Astrocyte (in vitro differentiated cells and primary cell): ENCODE measurements at places on chromosomes 5 and 9. TPM values are rescaled to one million over a fixed set of nuclear protein-coding genes. Genes with fewer than 3 reads are reported as not detected.

- H3K27me3 ChIP-seq: no peaks in the 10 kb centered on the region
- H3K4me3 ChIP-seq: no peak overlapping the region
- DNase-seq: no peak
- no peaks in the 10 kb centered on the region for H3K36me3 ChIP-seq
- no peaks in the 10 kb centered on the region for H3K4me1 ChIP-seq
- no peak overlapping the region for H3K27ac ChIP-seq
These were observed 82.4 kb downstream of the PPP2R2B start for GRCh38 chr5:146796144-146796543.

DNA sequence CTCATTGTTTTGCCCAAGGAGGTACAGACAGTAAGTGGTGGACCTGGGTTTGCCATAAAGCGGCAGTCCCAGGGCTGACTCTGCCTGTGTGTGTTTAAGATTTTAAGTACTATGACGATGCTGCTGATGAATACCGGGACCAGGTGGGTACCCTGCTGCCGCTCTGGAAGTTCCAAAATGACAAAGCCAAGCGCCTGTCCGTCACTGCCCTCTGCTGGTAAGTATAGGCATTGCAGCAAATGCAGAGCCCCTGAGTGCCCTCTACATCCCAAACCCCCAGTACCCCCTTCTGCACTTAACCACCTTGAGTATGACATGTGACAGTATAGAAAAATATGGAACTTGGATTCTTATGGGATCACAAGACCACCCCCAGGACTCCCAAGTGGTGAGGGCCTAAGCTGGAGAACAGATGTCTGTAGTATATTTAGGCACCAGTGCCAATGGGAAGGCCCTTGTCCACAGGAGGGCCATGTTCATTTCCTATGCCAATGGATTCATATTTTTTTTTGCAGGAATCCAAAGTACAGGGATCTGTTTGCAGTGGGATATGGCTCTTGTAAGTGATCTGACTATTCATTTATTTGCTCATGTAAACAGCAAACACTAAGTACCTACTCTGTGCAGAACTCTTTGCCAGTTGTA is 22.0 kb downstream of the ENHO start:
- H3K4me3 ChIP-seq: no peak overlapping the region
- H3K27me3 ChIP-seq: peaks cover 26% of the 10 kb centered on the region
- no peak for DNase-seq
- no peaks in the 10 kb centered on the region for H3K36me3 ChIP-seq

- peak overlapping the region; percentile 91 for H3K4me3 ChIP-seq
- H3K27me3 ChIP-seq: no peaks in the 10 kb centered on the region
These were observed 1.6 kb downstream of the CEMIP2 start for GRCh38 chr9:71766663-71767062.

Gene LCN9
- 2.1 and 4.8 TPM in 2 replicates for total RNA-seq

Gene CAMK4
- 3.5 and 3.8 TPM in 2 replicates for total RNA-seq

Gene PRUNE2
- 7.7 and 8.7 TPM in 2 replicates for total RNA-seq

Gene BICD2
- total RNA-seq: 45.9 and 48.2 TPM in 2 replicates

DNA sequence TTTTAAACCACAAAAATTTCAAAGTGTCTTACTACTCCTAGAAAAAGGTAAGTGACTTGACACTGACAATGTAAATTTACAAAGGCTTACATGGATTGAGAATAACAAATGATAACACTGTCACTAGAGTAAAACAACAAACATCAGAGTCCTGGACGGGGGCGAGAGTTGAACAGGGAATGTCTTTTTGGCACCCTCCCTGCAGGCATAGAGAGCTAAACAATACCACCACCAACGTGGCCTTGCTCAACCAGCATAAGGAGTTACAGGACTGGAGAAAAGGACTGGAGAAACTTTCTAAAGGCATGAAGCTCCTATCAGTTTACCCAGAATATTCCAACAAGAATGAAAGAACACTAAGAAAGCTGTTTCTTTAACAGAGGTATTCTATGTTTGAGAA is 55.3 kb downstream of the PTBP3 start:
- H3K4me3 ChIP-seq: no peak overlapping the region
- H3K27me3 ChIP-seq: no peaks in the 10 kb centered on the region
- H3K27ac ChIP-seq: no peak overlapping the region
- DNase-seq: peak; percentile 8
- H3K4me1 ChIP-seq: no peaks in the 10 kb centered on the region

Gene PCDHGA9
- total RNA-seq: 0.73 and 0.87 TPM in 2 replicates

Gene SOHLH1
- not detected in 2 replicates for total RNA-seq

Gene TMEM171
- total RNA-seq: 0.38 and 0.45 TPM in 2 replicates

DNA sequence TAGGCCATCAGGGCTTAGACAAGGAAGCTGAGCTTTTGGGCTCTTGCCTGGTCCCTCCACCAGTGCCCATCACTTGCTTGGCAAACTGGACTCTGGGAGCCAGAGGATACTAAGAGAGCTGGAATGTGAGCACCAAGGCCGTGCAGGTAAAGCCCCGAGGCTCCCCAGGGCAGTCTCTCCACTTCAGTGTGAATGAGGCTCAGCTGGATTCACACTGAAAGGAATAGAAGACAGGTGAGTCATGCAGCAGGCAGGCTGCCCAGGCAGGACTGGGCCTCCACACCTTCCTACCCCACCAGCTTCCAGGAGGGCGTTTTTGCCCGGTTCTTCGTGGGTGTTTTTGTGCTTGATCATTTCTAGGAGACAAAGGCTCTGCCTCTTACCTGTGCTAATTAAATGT is 7.3 kb upstream of the CTSV start:
- H3K4me1 ChIP-seq: no peaks in the 10 kb centered on the region
- peak; percentile 2 for DNase-seq
- no peak overlapping the region for H3K4me3 ChIP-seq
- H3K27me3 ChIP-seq: peaks cover 5% of the 10 kb centered on the region

Gene BARHL1
- total RNA-seq: not detected in 2 replicates

Gene CKMT2
- 0.18 TPM in 1 of 2 replicates, not detected in the other for total RNA-seq

GRCh38 chr5:108078345-108078744 is 303.6 kb downstream of the FBXL17 start:
- no peaks in the 10 kb centered on the region for H3K4me1 ChIP-seq
- no peaks in the 10 kb centered on the region for H3K36me3 ChIP-seq
- H3K4me3 ChIP-seq: no peak overlapping the region
- no peak overlapping the region for H3K27ac ChIP-seq

DNA sequence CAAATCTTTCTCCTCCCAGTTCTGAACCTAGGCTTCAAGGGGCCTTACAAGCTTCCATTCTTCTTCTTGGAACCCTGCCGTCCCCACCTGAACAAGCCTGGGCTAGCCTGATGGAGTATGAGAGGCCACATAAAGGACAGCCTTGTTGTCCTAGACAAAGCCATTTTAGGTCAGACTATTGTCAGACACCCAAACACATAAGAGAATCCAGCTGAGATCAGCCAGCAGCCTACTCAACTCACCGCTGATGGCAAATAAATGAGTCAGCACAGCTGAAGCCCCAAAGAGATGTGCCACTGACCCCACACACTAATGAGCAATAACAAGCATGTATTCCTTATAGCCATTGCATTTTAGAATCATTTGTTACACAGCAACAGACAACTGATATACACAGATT is 33.8 kb downstream of the SVEP1 start:
- DNase-seq: peak; percentile 8
- no peak overlapping the region for H3K27ac ChIP-seq
- H3K4me1 ChIP-seq: peaks cover 11% of the 10 kb centered on the region

DNA sequence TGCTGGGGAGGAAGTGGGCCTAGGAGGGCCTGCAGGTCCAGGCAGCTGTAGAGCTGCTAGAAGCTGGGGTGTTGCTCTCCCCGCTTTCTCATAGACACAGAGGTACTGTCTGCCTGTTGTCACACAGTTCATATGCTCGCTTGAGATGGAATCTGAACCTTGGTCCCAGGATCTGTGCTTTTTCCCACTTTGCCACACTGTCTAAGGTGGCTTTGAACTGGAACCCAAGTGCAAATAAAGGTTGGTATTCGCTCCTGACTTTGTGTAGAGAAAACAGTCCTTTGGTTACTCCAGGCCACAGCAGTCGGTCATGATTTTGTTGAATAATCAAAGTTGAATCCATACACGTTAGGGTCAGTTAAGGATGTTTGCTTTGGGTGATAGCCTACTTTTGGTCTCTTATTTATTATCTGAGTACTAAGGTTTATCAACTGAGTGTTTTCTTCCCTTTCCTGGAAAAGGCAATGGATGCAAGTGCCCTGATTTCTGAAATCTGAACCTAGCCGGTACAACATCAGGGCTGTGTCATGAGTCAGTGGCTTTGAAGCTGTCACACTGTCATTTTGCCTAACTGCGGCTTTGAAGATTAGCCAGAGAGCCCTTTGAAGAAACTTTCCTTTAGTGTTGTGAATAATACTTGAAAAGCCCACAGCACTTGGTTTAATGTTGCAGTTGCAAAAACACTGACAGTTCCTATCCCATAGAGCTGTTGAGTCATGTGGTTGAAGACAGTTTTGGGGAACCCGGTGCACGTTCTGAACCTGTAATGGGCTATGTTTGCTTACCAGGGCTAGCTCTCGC is 41.3 kb downstream of the HABP4 start:
- DNase-seq: peak; percentile 77
- no peaks in the 10 kb centered on the region for H3K27me3 ChIP-seq
- H3K36me3 ChIP-seq: peaks cover 7% of the 10 kb centered on the region
- H3K4me3 ChIP-seq: no peak overlapping the region

DNA sequence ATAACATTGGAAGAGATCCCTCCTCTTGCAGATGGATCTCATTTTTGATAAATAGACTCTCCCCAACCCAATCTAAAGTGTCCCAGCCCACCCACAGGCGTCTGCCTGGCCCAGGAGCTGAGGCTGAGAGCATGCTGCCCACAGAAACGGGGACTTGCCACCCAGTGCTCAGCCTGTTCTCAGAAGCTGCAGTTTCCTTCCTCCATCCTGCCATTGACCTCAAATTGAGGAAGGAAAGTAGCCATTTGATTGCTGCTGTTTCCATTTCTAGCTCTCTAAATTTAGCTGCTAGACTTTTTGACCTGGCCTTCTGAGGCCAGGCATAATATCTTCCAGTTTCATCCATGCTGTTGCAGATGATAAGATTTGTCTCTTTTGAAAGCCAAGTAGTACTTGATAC is 31.1 kb upstream of the FRMD3 start:
- no peak overlapping the region for H3K27ac ChIP-seq
- H3K4me3 ChIP-seq: no peak overlapping the region
- no peaks in the 10 kb centered on the region for H3K4me1 ChIP-seq
- no peaks in the 10 kb centered on the region for H3K36me3 ChIP-seq
- DNase-seq: no peak

GRCh38 chr9:6843742-6844141 is 86.0 kb downstream of the KDM4C start:
- peaks cover 9% of the 10 kb centered on the region for H3K4me1 ChIP-seq
- DNase-seq: no peak
- no peak overlapping the region for H3K4me3 ChIP-seq

DNA sequence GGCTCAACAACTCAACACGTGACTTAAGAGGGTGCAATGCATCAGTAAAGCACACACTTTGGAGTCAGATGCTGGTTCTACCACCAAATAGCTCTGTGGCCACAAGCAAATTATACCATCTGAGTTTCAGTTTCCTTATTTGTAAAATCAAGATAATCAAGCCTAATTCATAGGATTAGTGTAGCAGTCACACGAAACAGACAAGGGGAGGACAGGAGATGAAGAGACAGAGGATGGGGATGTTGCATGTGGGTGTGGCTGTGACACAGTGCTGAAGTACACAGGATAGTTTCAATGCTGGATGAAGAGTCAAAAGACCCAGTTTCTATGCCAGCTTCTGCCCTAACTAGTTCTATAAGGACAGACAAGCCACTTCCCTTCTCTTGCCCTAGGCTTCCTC is 60.2 kb downstream of the SPOCK1 start:
- H3K27me3 ChIP-seq: no peaks in the 10 kb centered on the region
- H3K4me3 ChIP-seq: no peak overlapping the region
- DNase-seq: no peak

GRCh38 chr5:171736976-171737891 is 48.4 kb upstream of the SMIM23 start:
- H3K4me3 ChIP-seq: no peak overlapping the region
- no peaks in the 10 kb centered on the region for H3K36me3 ChIP-seq
- no peaks in the 10 kb centered on the region for H3K4me1 ChIP-seq
- DNase-seq: peak; percentile 3
- H3K27me3 ChIP-seq: peaks cover 3% of the 10 kb centered on the region

DNA sequence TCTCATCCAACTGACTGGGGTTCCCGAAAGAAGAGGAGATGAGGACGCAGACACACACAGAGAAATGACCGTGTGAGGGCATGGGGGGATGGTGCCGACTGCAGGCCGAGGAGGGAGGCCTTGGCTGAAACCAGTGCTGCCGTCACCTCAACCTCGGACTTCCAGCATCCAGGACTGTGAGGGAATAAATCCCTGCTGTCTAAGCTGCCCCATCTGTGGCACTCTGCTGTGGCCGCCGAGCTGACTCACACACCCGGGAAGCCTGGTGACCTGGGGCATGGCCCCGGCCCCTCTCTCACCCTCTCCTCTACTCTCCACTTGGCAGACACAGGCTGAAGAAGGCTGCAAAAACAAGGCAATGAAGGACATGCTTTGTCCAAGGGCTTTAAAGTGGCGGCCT is 4.4 kb upstream of the COL5A1 start:
- H3K27ac ChIP-seq: no peak overlapping the region
- no peaks in the 10 kb centered on the region for H3K27me3 ChIP-seq

GRCh38 chr9:124932333-124932732 is 8.6 kb downstream of the GOLGA1 start:
- H3K4me3 ChIP-seq: no peak overlapping the region
- H3K4me1 ChIP-seq: no peaks in the 10 kb centered on the region
- no peak overlapping the region for H3K27ac ChIP-seq
- no peak for DNase-seq
- no peaks in the 10 kb centered on the region for H3K27me3 ChIP-seq

DNA sequence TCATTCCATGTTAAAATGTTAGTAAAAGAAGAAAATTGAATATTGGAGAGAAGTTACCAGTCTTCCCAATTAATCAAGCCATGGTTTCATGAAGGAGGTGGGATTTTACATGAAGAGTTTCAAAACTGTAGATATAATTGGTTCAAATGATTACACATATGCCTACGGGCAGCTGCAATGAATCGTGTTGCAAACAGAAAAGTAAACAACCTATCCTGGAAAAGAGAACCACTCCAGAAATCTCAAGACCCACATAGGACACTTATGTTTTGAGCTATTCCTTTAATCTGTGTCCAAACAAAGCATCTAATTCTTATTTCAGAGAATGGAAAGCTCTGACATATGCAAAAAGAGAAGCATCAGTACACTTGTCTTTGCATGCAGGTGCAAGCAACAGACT is 340.2 kb downstream of the NDUFS4 start:
- H3K27me3 ChIP-seq: no peaks in the 10 kb centered on the region
- no peak for DNase-seq
- no peak overlapping the region for H3K27ac ChIP-seq
- no peak overlapping the region for H3K4me3 ChIP-seq

DNA sequence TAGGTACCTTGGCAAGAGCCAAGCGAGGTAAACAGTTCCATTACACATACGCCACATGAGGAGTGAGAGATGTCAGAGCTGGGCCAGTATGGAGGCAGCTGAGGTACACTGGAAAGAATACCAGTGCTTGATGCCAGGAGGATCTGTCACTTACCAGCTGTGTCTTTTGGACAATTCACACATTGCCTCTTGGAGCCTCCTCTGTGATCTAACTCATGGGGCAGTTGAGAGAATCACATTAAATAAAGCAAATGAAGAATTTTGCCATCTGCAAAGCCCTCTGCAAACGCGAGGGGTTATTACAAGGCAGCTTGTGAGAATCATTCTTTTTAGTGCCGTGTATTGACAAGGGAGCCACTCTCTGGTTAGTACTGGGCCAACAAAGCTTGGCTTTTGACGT is 429.7 kb upstream of the KLF4 start:
- H3K4me1 ChIP-seq: no peaks in the 10 kb centered on the region
- DNase-seq: no peak
- H3K4me3 ChIP-seq: no peak overlapping the region
- no peaks in the 10 kb centered on the region for H3K36me3 ChIP-seq
- no peaks in the 10 kb centered on the region for H3K27me3 ChIP-seq
